ENCODE measurements at places on chromosomes 2 and 18.

DNA sequence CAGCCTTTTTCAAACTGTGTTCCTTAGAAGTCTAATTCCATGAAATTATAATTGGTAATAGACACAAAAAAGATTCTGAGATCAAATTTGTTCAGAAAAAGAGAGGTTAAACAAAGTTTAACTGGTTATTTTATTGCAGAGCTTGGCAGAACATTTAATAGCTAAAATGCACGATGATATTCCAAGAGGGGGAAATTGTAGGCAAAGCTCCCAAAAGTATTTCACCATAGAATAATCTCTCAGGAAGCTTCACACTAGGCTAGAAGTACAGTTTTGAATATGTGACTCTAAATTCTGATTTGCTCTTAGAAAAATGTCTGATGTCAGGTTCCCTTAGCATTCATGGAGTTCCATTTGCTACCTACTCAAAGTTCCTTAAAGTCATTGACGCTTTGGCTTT lies 292.4 kb upstream of the SETBP1 start:
- no peak overlapping the region for H3K27ac ChIP-seq
- H3K4me3 ChIP-seq, result no peak overlapping the region
- H3K27me3 ChIP-seq, result no peaks in the 10 kb centered on the region
- no peaks in the 10 kb centered on the region for H3K36me3 ChIP-seq

GRCh38 chr2:119753041-119753929 lies 6.4 kb upstream of the PTPN4 start:
- H3K27me3 ChIP-seq, result peaks cover 20% of the 10 kb centered on the region
- no peaks in the 10 kb centered on the region for H3K36me3 ChIP-seq
- H3K4me3 ChIP-seq, result no peak overlapping the region
- H3K27ac ChIP-seq, result no peak overlapping the region
- DNase-seq, result peak; percentile 6
- H3K4me1 ChIP-seq, result peaks cover 12% of the 10 kb centered on the region

DNA sequence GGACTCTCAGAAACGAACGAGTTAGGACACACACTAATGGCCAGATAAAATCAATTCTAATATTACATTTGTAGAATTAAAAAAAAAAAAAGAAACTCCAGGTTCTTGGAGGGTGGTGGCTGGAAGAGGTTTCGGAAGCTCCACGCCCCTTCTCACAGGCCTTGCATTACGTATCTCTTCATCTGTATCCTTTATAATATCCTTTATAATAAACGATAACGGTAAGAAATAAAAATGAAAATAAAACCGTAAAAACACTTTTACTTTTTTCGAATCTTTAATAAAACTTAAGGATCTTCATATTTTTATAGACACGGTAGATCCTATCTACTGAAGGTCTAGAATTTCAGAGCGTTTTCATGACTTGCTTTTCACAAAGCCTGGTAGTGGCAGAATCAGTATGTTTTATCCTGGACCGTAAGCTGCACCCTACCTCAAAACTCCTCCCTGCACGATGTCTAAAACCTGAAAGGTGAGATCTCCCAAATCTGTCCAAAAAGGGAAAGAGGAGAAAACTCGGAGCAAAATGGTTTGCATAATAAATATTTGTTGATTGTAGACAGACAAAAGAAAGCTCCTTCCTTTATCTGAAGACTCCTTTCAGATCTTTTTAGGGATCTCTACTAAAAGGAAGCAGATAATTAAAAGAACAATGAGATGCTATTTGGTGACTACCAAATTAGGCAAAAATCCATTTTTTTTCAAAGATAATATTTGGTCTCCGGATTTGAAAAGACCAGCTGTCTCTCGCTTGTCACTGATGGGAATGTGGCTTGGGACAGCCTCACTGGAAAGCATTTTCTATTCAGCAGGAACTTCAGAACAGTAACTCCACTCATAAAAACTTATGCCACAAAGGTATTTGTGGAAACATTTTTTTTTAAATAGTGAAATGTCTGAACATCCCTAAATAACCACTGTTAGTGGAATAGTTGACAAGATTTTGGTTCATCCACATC lies 2.0 kb upstream of the CXCR4 start:
- DNase-seq, result no peak
- peaks cover 41% of the 10 kb centered on the region for H3K27me3 ChIP-seq
- H3K4me1 ChIP-seq, result peaks cover 69% of the 10 kb centered on the region
- H3K4me3 ChIP-seq, result peak overlapping the region; percentile 97
- H3K36me3 ChIP-seq, result peaks cover 14% of the 10 kb centered on the region

DNA sequence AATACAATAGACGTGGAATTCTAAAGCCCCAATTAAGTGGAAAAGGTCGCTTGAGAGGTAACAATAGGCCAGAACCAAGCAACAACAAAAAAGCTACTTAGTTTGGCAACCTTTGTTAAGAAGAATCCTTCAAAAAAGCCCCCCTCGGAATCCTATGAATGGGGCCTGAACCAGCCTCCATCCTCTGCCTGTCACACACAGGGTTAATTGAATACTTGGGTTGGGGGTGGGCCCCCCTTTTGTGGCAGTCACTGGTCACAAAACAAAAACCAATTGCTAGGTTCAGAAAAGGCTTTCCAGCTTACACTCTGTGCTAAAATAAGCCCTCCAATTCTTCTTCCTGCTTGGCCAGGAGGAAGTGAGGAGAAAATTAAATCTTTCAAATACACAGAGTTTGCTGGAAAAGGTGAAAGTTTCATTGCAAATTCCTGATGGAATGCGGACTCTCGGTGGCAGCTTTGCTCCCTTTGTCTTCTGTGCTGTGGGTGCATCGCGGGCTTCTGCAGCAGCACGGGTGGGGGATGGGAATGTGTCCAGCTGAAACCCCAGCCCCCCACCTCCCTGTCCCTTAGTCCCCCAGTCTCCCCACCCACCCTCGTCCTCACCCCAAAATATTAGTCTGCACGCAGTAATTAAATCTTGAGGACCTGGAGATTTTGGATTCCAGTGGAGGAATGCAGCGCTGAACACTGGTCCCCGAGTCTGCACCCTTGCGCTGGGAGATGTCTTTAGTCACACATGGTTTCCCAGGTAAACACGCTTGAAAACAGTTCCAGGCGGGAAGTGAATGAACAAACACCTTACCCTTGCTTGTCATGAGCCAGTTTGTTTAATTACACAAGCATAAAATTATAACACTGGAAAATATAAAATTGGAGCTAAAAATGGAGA lies 254.3 kb downstream of the SOX11 start:
- no peaks in the 10 kb centered on the region for H3K36me3 ChIP-seq
- H3K4me1 ChIP-seq, result no peaks in the 10 kb centered on the region

DNA sequence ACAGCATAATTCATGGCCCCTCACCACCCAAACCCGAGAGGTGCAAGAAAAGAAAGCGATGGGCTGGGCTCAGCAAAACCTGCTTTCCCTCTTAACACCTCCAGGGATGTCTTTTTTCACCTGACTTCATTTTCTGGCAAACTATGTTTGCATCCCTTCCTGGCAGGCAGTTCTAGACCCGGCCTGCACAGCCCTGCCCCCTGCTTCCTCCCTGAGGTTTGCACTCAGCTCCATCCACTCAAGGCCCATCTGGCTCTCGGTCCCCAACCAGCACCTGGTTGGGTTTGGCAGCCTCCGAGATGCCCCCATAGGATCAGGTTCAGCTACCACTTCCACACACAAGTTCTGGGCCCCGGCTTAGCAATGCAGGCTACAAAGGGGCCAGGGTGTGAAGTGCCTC lies 185.7 kb downstream of the SMAD7 start:
- H3K27ac ChIP-seq, result no peak overlapping the region
- no peaks in the 10 kb centered on the region for H3K36me3 ChIP-seq
- no peak overlapping the region for H3K4me3 ChIP-seq
- peaks cover 6% of the 10 kb centered on the region for H3K27me3 ChIP-seq
- DNase-seq, result no peak
- no peaks in the 10 kb centered on the region for H3K4me1 ChIP-seq

GRCh38 chr2:42618972-42619371 lies 50.5 kb downstream of the MTA3 start:
- H3K4me1 ChIP-seq, result peaks cover 9% of the 10 kb centered on the region
- DNase-seq, result no peak

DNA sequence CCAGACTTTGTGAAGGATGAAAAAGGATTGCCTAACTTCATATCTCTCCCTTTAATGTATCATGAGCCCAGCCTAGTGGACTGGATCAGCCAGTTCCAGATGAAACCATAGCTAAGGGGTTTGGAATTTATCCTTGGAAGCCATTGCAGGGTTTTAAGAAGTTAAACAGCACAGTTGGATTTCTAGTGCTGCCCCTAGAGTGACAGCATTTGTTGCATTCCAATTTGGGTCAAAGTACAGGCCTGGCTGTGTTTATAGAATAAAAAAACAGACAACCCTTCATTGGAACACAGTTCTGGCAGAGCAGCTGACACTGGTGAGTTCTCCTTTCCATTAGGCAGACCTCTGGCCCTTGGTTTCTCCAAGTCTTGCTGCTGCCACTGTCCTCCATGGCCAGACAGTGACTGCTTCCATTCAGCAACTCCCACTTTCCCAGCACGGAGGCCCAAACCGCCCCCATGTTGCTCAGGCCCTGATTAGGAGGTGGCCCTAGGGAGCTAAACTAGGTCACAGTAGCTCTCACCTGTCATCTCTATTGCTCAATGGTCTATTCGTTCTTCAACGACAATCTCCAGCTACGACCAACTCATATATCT lies 8.0 kb downstream of the GPR39 start:
- H3K27me3 ChIP-seq, result no peaks in the 10 kb centered on the region
- no peaks in the 10 kb centered on the region for H3K4me1 ChIP-seq
- no peaks in the 10 kb centered on the region for H3K36me3 ChIP-seq

DNA sequence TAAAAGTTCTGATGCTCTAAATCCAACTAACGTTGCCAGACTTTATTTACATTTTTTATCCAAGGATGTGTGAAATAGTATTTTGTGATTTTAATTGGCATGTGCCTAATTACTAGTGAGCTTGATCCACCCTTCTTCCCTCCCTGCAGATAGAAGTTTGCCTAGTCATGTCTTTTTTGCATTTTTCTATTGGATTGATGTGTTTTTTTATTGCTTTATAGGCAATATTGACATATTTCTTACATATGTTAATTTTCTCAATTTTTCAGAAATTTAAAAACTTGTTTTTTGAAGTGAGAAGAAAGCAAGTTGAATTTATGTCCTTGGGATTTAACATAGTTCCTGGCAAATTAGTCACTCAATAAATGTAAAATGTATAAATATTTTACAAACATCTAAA lies 56.4 kb downstream of the EML4 start:
- H3K4me1 ChIP-seq, result peaks cover 47% of the 10 kb centered on the region
- H3K36me3 ChIP-seq, result peaks cover 7% of the 10 kb centered on the region
- no peak for DNase-seq
- H3K4me3 ChIP-seq, result no peak overlapping the region
- H3K27me3 ChIP-seq, result no peaks in the 10 kb centered on the region

DNA sequence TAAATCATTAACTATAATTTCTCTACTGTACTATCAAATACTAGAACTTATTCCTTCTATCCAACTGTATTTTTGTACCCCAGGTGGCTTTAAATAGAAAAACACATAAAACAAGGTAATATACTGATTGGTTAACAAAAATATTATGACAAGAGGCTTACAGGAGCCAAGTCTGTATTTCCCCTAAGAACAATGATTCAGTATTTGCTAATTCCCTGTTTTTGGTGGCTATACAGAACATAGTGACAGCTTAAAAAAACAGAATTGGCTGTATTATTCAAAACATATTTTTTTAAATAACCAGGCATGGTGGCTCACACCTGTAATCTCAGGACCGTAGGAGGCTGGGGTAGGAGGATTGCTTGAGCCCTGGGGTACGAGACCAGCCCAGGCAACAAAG lies 16.3 kb downstream of the RTN4 start:
- H3K27ac ChIP-seq, result no peak overlapping the region
- peaks cover 14% of the 10 kb centered on the region for H3K36me3 ChIP-seq
- H3K27me3 ChIP-seq, result no peaks in the 10 kb centered on the region
- H3K4me3 ChIP-seq, result no peak overlapping the region
- no peak for DNase-seq
- H3K4me1 ChIP-seq, result peaks cover 46% of the 10 kb centered on the region

DNA sequence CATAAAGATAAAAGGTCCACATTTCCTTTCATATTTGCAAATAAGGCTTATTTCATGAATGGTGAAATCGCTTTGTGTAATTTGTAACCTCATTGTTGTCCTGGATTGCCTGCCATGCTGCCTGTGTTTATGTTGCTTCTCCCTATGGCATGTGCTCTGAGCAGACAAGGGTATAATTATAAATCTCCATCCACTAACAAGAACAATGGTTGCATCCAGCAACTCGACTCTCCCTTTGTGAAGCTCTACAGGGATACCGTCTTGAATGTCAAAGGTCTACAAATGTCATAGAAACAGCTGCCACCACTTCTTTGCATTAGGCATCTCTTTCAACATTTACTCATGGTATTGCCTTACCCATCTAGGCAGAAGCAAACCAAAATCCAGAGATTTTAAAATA lies 209.6 kb downstream of the SLC8A1 start:
- H3K4me1 ChIP-seq, result no peaks in the 10 kb centered on the region
- H3K27ac ChIP-seq, result no peak overlapping the region
- H3K4me3 ChIP-seq, result no peak overlapping the region
- no peaks in the 10 kb centered on the region for H3K27me3 ChIP-seq

DNA sequence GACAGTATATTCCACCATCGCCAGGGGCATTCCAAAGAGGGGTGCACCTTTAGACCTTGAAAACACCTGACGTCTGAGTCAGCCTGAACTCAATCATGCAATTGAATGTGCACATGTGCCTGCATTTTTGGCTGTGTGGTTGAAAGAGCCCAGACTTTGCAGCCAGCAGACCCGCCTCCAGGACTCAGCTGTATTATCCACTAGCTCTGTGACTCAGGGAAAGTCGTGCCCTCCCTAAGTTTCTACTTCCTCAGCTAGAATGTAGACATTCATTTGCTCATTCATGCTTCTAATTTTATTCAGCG lies 94.2 kb downstream of the LRRC30 start:
- no peak overlapping the region for H3K4me3 ChIP-seq
- no peaks in the 10 kb centered on the region for H3K36me3 ChIP-seq
- H3K27ac ChIP-seq, result no peak overlapping the region
- no peak for DNase-seq
- H3K4me1 ChIP-seq, result no peaks in the 10 kb centered on the region

All from activated T-helper 1 cell treated with anti-CD3 and anti-CD28 coated beads, Interleukin-12 subunit alpha, Interleukin-12 subunit beta, Interleukin-2, Interleukin-4 antibody, amounts not matched to agents 30 ng/mL and 10 ng/mL and 1 ng/mL, durations not matched to agents 14 hours and 24 hours and 36 hours (primary cell).